ENCODE measurements at places on chromosomes 5 and 9.

- no peak for DNase-seq
Observed at GRCh38 chr5:50415912-50416311, 25.2 kb downstream of the EMB start.

DNA sequence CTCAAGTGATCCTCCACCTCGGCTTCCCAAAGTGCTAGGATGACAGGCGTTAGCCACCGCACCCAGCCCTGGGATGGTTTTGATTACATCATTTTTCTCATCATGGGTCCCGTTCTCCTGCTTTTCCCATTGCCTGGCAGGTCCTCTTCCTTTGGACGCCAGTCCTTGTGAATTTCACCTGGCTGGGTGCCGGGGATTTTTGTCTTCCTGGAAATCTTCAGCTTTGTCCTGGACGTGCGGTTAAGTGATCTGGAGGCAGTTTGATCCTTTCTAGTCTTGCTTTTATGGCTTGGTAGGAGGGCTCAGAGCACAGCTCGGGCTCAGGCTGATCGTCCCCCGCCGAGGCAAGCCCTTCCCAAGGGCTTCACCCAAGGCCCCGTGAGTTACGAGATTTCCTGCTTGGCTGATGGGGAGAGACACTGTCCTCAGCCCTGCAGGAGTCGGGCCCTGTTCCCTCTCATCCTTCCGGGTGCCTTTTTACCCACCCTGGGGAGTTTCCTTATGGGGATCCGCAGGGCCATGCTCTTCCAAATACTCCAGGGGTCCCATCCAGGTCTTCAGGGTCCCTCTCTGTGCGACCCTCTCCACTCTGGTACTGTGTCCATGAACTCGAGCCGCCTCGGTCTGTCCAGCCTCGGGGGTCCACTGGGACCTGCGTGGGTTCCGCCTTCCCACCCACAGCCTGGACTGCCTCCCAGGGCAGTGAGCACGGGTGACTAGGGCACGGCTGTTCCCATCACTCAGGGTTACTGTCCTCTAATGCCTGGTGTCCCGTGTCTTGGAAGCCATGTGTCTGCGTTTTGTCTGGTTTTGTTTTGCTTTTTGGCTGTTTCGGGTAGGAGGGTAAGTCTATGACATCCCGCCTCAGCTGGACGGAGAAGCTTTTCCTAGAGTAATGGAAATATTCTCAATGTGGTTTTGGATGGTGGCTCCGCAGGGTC, 22.3 kb upstream of the EGFL7 start:
- no peak for DNase-seq

GRCh38 chr9:94534901-94535300, 20.0 kb upstream of the PCAT7 start:
- DNase-seq: no peak

DNA sequence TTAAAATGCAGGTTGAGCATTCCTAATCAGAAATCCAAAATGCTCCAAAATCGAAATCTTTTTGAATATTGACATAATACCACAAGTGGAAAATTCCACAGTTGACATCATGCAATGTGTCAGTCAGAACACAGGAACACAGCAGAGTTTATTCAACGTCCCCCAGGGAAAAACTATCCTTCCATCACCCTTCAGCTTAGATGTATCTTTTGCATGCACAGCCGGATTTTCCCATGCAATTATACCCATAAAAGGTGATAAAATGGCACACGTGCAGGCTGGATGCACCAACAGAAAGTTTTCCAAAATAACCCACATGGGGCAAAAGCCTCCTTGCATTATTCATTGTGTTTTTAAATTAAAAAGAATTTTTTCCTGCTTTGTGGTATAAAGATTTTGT, 71.2 kb downstream of the RAB24 start:
- no peak for DNase-seq

DNA sequence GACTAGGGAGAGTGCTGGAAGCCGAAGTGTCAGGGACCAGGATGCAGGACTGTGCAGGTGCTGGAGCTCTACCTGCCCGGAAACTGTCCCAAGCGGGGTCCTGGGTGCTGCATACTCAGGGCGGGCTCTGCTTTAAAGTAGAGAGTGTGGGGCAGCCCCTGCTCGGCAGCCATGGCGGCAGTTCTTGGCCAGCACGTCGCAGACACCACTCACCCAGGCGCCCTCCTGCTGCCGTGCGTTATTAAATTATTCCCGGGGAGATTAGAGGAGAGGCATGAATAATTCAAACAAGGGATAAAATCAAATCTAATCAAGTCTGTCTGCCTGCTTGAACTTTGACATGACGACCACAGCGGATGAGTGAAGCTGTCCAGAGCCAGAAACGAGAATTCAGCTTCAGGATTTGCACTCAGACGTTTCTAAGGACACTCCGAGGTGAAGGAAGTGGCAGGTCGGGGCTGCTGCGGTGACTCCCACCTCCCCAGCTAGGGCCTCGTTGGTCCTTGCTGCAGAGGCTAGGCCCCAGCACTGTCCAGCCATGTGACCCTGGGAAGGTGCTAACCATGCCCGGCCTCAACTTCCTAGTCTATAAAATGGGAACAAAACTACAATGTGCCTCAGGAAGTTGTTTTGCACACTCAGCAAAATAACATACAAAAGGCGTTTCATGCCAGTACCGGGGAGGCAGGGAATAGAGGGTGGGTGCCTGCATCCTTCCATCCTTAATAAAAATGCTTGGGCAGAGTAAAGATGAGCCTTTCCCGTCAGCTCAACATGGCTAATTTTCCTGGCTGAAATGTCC, 91.3 kb upstream of the ADAMTS2 start:
- DNase-seq: no peak

- DNase-seq: no peak
Observed at GRCh38 chr5:14284392-14285148, 141.4 kb downstream of the TRIO start.

DNA sequence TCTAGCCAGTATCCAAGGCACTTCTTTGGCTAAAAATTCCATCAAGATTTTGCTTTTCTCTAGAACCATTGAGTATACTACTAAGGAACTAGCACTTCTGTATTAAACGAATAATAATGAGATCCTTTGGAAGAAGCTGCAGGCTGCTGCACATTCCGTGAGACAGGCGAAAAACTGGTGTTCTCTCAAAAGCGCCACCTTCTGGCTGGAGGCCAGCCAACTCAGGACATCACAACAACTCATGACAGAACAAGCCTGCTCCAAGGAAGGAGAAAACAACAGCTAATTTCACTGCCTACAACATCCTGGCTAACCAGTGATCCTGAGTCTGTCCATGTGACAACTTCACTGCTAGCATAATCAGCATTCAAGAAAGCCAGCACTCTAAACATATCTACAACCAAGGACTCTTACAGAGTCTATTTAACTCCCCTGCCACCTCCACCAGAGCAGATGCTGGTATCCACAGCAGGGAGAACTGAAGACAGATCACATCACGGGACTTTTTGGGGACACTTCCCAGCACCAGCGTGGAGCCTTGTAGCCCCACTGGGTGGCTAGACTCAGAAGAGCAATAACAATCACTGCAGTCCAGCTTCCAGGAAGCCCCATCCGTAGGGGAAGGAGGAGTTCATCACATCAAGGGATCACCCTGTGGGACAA, 150.5 kb downstream of the YTHDC2 start:
- peak; percentile 22 for DNase-seq

- DNase-seq: peak; percentile 11
Observed at GRCh38 chr5:59466271-59466670, 427.3 kb downstream of the PDE4D start.

DNA sequence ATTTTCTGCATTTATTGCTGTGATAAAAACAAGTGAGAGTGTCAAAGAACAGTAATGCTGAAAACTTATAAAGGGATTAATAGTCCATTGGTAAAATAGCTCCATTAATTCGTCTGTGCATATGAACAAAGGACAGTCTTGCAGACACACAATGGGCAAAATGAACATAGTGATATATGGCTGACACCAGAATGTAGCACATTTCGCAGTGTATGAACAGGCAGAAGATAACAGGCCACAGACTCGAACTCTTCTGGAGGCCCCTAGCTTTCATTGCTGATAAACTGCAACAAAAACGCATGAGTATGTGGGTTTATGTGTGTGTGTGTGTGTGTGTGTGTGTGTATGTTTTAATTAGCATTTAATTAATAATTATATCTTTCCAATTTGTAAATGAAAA, 354.8 kb downstream of the TAF11L14 start:
- no peak for DNase-seq

GRCh38 chr5:170631466-170632195, 127.8 kb downstream of the KCNIP1 start:
- peak; percentile 45 for DNase-seq

DNA sequence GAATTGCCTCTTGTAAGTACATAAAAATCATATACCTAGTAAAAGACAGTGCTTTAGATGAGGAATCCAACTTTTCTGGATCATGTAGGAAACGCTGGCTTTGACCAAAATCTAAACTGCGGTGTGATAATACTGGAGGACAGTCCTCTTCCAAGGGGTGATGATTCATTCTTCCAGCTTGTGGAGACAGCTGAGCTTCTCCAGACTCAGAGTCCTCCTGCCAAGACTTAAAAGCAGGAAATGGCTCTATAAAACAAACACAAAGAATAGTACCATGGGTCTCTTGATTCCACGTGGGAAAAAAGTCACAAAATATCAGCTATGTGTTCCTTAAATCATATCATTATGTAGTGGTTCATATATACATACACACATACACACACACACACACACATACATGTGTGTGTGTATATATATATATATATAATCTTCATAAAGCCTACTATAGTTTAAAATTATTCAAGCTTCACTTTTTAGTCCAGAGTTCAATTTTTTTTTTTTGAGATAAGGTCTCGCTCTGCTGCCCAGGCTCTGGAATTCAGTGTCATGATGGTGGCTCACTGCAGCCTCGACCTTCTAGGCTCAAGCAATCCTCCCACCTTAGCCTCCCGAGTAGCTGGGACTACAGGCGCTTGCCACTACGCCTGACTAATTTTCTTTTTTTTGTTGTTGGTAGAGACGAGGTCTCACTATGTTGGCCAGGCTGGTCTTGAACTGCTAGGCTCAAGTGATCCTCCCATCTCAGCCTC, 65.0 kb downstream of the PKD2L2 start:
- peak; percentile 69 for DNase-seq

- no peak for DNase-seq
Observed at GRCh38 chr5:34915856-34916192, 313 bp downstream of the BRIX1 start.

DNA sequence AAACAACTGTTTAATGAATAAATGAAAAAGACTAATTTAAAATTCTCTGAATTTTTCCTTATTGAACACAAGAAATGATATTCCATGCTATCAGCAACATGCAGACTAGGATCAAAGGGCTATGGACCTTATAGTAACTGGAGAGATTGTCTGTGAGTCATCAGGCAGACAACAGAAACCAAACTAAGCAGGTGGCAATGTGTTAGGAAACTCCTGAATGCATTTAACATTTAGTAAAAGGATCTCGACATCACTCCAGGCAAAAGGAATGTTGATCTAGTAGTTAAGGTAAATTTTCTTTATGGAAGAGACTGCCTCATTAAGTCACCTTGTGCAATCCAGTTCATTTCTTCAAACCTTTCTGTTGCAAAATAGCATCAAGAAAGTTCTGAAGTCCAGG, 58.4 kb downstream of the ARL15 start:
- DNase-seq: peak; percentile 18

DNA sequence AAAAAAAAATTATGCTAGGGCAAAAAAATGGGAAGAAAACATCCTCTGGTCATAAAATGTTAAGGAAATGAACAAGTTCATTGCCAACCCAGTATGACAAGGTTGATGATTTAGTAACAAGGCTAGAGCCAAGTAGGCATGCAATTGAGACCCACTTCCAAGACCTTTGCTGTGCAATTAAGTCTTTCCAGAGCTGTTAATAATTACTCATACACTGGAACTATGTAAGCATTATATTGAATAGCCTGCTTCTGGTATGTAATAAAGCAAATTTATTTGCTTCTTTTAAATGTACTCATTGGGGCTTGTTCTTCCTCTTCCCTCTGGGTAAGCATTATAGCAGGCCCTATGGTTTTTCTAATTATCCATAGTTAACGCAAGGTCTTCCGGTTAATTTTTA, 32.5 kb upstream of the SNAPC3 start:
- no peak for DNase-seq

- no peak for DNase-seq
Observed at GRCh38 chr5:113507601-113508000, 5.9 kb upstream of the YTHDC2 start.

GRCh38 chr5:54302267-54302687, 8.1 kb downstream of the ARL15 start:
- DNase-seq: peak; percentile 35

- DNase-seq: peak; percentile 72
Observed at GRCh38 chr5:93915142-93915553, 173.7 kb upstream of the POU5F2 start.

- no peak for DNase-seq
Observed at GRCh38 chr9:122190597-122191381, 31.1 kb downstream of the MORN5 start.

DNA sequence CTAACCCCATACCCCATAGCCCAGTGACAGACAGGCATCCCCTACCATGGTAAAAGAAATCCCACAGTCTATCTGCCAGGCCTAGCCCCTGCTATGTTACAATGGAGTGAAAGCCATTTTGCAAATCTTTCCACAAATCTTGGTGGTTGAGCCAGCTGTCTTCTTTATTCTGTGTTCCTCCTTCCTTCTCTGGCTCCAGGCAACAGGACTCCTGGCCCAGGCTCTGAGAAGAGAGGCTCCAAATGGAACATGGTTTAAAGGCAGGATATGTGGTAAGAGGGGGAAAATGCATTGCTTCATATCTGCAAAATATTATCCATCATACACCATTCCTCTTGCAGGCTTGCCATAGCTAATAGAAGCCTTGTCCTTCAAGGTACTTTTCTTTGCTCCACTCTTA, 25.2 kb downstream of the FGF1 start:
- no peak for DNase-seq

DNA sequence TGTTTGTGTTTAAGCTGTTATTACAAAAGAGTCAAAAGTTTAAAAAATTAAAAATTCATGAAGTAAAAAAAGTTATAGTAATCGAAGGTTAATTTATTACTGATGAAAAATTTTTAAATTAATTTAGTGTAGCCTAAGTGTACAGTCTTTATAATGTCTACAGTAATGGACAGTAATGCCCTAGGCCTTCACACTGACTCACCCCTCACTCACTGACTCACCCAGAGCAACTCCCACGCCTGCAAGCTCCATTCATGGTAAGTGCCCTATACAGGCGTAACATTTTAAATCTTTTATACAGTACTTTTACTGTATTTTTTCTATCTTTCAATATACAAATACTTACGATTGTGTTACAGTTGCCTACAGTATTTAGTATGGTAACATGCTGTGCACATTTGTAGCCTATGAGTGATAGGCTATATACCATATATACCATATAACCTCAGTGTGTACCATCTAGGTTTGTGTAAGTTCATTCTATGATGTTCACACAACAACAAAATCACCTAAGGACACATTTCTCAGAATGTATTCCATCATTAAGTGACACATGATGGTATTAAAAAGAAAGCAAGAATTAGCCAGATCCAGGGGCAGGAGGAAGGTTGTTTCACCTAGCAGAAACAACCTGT, 40.1 kb downstream of the DCAF10 start:
- peak; percentile 72 for DNase-seq

- DNase-seq: peak; percentile 78
Observed at GRCh38 chr5:37839407-37840052, at the start of gene GDNF. TSS of gene GDNF (minus strand) at chr5:37840041. CDS start at chr5:37834796, 5,245 bp downstream.

Data from astrocyte of the hippocampus (primary cell).